Activated CD8-positive, alpha-beta memory T cell treated with anti-CD3 and anti-CD28 coated beads for 1 hour (primary cell): ENCODE measurements at places on chromosomes 7 and 10.

DNA sequence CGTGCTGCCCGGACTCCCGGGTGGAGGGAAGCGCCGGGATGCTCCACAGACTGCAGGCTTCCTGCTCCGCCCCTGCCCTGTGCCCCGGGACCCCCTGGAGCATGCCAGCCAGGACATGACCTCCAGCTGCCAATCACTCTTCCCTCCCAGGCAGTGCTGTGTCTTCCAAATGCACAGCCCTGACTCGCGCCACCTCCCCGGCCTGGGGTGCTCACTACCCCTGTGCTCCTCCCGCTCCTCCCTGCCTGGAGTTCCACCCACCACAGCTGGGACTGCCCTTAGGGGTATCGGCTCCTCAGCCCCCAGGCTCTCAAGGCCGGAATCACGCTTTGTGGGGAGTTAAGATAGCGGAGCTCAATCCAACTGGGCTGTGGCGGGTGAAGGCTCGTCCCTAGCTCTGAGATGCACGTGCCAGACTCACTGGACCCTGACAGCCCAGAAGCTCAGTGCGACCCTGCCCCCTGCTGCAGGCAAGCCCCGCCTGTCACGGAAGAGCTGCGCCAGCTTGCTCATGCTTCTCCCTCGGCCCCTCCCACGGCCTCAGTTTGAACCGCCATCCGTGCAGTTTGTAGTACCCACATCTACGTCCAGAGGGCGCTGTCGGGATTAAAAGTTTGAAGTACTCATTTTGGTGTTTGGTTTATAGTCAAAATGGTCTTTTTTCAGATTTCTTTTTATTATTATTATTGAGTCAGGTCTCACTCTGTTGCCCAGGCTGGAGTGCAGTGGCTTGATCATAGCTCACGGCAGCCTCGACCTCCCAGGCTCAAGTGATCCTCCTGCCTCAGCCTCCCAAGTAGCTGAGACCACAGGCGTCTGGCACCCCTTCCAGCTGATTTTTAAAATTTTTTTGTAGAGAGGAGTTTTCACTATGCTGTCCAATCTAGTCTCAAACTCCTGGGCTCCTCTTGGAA, 142.5 kb upstream of the TCERG1L start:
- DNase-seq = peak; percentile 39

DNA sequence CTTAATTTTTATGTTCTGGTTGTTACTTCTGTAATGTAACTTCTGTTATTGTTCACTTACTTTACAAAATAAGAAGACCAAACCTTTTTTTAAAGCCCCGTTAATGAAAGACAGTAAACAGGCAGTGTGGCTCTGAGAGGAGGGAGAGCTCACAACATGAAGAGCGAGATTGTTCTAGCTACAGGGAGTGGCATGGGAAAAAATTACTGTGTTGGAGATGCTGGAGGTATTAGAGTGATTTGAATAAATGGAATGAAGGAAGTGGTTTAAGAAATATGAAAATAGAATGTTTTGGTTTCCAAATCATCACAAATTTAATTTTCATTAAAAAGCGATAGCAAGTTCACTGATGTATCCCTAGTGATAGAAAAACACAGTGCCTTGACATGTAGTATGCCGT, 31.8 kb downstream of the REEP3 start:
- DNase-seq = no peak

DNA sequence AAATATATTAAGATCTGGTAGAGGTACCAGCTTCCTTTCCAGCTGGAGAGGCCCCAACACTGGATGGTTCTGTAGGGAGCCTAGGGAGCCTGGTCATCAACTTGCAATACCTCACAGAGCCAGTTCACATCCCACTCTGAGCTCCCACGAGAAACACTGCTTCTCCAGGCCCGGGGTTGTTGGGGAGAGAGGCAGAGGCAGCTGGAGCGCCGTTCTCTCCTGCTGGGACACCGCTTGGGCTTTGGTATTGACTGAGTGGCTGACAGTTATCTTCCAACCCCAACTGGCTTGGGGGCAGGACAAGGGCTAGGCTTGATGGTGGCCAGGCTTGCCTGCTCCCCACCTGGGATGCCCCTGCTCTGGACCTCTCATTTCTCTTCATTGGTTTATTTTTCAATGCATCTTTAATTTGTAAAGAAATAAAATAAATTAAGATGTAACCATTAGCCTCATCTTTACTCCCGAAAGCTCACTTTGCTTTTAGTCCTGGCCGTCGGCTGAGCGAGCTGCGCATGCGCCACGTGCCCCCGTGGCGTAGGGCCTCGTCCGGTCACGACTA, 10.0 kb upstream of the CHCHD1 start:
- peak; percentile 38 for DNase-seq

DNA sequence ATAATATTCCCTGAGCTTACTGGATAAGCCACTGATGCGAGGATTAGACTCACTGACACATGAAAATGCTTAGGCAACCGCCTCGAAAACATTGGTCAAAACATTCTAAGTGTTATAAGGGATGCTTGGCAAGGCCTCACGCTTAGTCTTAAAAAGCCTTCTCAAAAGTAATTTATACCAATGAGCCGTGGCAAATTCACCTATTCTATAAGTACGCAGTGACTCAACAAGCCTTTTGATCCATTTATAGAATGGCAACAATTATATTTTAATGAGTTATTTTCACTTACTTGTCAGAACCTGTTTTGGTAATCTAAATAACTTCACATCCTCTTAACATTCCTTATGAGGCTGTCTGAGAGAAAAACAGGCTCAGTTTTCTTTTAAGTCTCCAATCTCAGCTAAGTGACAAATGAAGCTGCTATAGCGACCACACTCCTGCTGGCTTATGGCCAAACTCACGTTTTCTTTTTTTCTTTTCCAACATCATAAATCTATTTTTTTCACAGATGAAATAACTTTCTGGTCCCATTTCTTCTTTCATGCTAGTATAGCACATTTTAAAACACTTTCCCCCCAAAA, 121.2 kb upstream of the AFAP1L2 start:
- no peak for DNase-seq

DNA sequence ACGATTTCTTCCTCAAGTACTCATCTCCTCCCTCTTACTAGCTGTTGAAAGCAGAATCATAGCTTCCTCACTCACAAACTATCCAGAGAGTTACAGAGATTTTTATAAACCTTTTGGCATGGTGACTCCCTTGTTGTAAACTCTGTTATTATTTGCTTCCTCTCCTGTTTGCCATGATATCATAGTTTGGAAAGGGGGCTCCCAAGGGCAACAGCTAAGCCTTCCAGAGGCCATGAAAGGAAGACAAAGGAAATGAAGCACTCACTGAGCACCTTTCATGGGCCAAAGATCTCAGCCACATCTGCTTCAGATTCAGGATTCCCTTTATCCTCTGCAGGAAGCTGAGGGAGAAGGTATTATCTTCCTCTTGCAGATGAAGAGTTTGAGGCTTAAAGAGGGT, 484.6 kb downstream of the PLXNA4 start:
- no peak for DNase-seq

- DNase-seq = no peak
Measured at GRCh38 chr7:155998328-155998691, 186.0 kb upstream of the SHH start.

GRCh38 chr10:4240608-4241197, 455.7 kb upstream of the KLF6 start:
- no peak for DNase-seq

GRCh38 chr10:7123774-7124173, 287.1 kb downstream of the SFMBT2 start:
- DNase-seq = no peak

GRCh38 chr10:89655722-89656121, 10.7 kb upstream of the PANK1 start:
- no peak for DNase-seq

- no peak for DNase-seq
Measured at GRCh38 chr7:139708541-139708940, 69.3 kb downstream of the HIPK2 start.

GRCh38 chr10:4121502-4122380, 336.7 kb upstream of the KLF6 start:
- no peak for DNase-seq
